Fibroblast of upper back skin (primary cell): ENCODE measurements at places on chromosomes 7 and 10.

DNA sequence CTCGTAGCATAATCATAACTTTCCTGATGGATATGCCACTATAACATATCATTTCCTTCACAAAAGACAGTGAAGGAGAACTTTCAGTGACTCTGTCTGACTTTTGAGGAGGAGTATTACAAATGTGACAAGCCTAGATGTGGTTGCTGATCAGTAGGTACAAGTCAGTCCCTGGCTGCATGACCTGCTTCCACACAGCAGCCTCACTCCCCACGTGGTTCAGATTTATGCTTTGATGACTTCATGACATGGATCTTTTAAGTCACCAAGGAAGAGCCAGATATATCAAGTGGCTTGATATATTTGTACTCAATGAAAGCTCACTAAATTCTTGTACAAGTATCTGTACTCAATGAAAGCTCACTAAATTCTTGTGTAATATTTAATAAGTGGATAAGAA lies 50.9 kb upstream of the MKLN1 start:
- no peak for DNase-seq

- no peak for DNase-seq
These were observed 84.3 kb downstream of the WDFY4 start for GRCh38 chr10:48768926-48769325.

DNA sequence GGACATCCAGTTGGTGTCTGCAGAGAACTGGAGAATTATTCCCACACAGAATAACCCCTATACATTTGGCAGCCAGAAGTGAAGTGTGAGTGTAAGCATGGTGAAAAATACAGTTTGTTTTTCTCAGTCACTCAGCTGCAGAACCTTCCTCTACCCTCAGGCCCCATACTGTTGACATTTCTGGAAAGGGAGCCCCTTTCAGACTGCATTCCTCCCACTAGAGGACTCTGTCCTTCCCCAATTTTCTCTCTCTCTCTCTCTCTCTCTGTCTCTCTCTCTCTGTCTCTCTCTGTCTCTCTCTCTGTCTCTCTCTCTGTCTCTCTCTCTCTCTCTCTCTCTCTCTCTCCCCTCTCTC lies 86.8 kb upstream of the STEAP1B start:
- peak; percentile 61 for DNase-seq

GRCh38 chr7:155653803-155654202 lies 9.3 kb downstream of the RBM33 start:
- peak; percentile 44 for DNase-seq

GRCh38 chr7:50954245-50954644 lies 171.5 kb upstream of the GRB10 start:
- DNase-seq, result no peak

- peak; percentile 79 for DNase-seq
These were observed 125.4 kb downstream of the JAZF1 start for GRCh38 chr7:28055161-28055544.

DNA sequence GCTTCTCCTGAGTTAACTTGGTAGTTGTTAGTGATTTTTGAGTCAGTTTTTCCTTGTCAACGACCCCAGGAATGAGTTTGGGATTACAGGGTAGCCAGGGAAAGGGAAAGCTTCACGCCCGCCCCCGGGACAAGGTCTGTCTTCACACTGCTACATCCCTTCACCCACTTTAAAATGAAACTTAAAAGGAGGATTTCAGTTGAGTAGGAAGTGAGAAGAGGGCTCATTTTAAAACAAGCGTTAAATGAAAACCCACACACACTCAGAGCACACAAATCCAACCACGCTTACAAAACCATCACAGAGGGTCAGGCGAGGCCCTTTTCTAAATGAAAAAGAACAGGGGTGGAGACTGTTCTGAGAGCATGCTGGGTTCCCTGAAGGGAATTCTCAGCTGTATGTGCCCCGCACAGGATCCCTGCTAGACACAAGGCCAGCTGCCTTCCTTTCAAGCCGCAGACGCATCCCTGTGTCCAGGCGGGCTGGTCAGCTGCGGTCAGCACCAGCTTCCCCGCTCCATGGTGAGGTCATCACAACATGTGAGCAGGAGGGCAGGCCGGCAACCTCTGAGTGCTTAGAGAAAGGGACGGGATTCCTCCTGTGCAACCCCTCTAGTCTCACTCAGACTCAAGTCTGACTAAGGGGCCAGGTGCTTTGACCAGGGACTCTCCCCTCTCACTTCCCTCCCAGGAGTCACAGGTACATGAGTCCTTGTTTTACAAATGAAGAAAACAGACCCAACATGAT lies 111.8 kb downstream of the EGFR start:
- peak; percentile 63 for DNase-seq

DNA sequence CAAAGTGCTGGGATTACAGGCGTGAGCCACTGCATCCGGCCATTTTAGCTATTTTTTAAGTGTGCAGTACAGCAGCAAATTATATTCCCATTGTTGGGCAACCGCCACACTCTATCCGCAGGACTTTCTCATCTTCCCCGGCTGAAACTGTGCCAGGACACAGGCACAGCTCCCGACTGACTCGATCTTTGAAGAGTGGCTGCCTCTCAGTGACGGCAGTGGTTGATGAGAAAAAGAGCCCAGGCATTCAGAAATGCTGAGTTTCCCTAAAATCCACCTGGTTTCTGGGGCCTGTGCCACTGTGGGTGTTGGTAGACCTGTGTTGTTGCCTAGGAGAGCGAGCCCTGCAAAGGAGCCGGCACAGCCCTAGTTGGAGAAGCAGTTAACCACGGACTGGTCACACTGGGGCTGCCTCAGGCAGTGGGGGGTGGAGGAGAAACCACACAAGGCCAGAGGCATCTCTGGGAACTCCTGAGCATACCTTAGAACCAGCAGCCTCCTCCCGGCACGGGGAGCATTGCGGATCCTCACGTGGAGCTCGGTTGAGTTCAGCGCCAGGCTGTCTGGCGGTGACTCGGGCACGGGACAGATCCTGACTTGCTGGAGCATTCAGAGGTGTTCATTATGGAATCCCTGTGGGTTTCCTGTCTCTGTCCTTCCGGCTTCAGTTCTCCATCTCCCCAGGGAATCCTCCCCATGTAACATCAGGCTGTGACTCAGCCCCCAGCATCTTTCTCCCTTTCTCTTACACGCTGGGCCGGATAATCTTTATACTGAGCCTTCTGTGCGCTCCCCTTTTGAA lies 16.2 kb downstream of the PFKFB3 start:
- peak; percentile 89 for DNase-seq

DNA sequence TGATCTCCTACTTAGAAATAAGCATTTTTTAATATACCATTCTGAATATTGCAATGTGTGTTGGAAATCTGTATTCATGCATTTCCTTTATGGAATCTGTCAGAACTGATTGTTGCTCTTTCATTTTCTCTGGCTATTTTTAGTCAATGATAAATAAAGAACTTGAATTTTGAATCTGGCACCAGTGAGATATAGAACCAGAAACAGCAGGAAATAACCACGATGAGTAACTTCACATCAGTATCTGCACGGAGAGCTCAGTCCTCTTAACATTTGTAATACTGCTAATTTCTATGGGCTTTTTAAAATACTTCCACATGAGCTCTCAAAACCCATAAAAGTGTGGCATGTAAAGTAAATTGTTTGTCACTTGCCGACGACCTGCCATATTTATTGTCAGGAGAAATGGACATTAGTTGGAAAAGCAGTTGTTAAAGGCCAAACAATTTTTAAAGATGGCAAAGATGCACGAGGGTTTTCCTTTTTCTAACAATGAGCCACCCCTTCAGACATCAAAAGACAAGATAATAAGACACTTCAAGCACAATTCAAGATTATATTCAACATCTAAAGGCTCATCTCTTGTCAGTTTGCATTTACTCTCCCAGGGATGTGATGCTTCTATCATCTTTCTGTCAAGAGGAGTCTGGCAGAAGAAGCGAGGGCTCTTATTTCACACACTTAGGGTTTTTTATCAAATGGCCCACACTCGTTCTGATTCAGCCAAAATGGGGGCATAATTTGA lies 118.3 kb downstream of the POU6F2 start:
- peak; percentile 22 for DNase-seq

DNA sequence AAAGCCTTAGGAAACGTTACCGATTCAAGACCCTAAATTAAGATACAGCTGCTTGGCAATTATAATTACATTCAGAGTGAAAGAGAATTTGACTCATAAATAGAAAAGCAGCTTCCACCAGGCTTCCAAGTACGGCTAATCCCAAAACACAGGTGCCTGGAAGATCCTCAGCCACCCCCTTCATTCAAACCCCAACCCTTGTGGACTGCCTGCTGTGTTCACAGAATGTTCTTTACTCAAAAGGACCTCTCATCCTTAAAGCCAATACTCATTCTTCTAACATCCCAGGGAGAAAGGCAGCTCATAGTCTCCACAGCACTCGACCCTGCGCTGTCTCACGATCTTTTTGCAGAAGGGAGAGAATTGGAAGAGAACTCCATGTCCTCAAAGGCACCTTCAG lies 32.9 kb downstream of the RNF32 start:
- no peak for DNase-seq

DNA sequence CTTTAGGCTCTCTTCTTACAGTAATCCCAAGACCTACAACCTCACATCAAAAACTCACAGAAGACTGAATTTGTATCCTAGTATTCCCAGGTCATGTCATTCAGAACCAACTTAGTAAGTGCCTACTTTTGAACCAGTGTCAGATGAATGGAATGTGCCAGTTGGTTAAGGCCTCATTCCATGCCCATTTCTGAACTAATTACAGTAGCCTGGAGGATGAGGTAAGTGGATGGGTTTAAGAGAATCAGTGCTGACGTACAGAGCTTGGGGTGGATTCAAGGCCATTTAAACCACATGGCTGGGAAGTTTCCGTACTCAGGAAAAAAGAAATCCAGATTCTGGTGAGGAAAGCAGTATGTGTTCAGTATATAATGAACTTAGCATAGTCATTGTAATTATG lies 21.9 kb upstream of the FOXP2 start:
- DNase-seq, result peak; percentile 28

DNA sequence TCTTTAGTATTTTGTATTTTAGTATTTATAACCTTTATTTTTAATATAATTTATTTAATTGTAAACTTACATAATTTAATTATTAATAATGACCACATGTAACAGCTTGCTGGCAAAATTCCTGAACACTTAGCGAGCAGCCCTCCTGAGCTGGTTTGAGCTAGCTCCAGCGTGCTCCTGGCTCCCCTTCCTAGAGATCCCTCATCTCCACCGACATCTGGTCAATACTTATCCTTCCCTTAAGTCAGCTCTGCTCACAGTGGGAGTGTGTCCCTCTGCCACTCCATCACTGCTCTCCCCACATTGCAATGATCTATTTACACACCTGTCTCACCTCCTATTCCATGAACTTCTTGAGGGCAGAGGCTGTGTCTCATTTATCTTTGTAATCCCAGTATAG lies 20.6 kb upstream of the TBXAS1 start:
- no peak for DNase-seq

- DNase-seq, result peak; percentile 26
These were observed 70.7 kb upstream of the TNS3 start for GRCh38 chr7:47652591-47652990.

DNA sequence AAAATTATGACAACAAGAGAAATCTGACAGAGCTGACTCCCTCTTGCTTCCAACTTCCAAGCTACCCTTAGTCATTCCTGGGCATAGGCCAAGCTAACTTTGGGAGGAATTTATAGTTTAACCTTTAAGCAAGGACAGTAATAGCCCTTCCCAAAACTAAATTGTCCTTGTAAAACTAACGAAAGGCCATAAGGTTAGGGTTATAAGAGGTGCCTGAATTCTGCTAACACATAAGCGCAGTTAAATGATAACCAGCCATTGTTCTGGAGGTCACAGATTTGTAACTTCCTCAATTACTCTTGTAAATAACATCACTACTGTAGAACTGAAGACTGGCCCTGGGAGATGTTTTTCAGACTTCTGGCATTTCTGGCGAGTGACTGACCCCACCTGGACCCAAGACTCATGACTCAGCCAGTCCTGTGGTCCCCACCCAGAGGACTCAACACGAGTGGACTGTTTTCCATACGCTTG lies 481.2 kb downstream of the KCNMA1 start:
- peak; percentile 72 for DNase-seq

- no peak for DNase-seq
These were observed 465.3 kb downstream of the PLXDC2 start for GRCh38 chr10:20281579-20281978.

GRCh38 chr7:75993689-75994387 lies 557 bp downstream of the TMEM120A start:
- DNase-seq, result peak; percentile 39

GRCh38 chr10:54869022-54869421 lies 68.0 kb upstream of the PCDH15 start:
- DNase-seq, result no peak

DNA sequence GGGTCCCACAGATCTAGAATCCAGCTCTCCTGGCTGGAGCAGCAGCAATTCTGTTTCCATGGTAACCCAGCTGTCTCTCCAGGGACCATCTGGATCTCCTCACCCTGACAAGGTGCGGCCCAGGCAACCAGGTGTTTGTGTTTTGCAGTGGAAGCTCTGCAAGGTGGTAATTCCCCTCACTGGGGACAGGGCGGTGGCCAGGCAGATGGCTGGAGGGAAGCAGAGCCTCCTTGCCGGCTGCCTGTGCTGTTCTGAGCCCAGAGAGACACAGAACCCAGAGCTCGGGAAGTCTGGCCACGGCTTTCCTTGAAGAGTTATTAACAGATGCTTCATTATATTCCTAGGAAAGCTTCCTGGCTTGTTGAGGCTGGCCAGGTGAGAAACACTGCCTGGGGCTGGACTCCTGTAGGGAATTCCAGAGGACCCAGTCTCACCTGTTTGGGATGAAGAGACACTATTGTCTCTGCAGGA lies 118.2 kb upstream of the PPIF start:
- DNase-seq, result no peak

DNA sequence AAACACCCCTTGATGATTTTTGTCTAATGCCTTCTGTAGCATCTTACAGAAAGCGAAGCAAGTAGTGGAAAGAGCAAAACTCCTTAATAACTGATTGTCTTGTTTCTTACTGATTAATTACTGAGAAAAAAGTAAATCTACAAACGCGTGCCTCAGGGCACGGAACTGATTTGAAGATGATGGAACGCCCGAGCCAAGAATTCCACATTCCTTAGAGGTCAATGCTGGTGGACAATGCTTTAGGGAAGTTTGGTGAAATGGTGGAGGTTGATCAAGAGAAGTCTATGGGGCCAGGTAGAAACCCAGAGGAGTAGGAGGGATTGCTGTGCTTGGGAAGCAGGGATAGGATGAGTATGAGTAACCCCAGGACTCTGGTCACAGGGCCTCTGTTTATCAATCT lies 5.0 kb upstream of the SORBS1 start:
- no peak for DNase-seq

GRCh38 chr7:107463139-107464078 lies 6.4 kb upstream of the GPR22 start:
- peak; percentile 76 for DNase-seq

DNA sequence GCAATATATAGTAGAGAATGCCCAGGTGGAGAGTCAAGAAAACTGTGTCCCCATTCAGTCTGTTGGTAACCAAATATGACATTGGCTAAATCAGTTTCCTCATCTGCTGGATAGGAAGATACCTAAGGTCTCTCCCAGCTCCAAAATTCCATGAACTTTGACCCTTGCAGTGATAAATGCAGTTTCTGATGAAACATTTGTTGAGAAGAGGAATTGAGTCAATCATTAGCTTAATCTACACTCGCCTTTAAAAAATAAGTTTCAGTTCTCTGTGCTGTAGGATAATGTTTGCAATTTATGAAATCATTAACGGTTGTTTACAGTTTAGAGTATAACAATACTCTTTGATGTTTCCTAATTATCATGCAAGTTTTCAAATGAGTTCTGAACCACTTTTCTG lies 38.0 kb upstream of the SLC25A13 start:
- DNase-seq, result no peak

- DNase-seq, result no peak
These were observed 10.6 kb downstream of the VOPP1 start for GRCh38 chr7:55561690-55562089.
